GM20000 (cell line): ENCODE measurements at places on chromosomes 7 and 10.

GRCh38 chr7:129855234-129855673 lies 97.5 kb downstream of the UBE2H start:
- DNase-seq, result no peak

- DNase-seq, result no peak
Measured at GRCh38 chr10:122521011-122521410, 39.5 kb upstream of the DMBT1 start.

DNA sequence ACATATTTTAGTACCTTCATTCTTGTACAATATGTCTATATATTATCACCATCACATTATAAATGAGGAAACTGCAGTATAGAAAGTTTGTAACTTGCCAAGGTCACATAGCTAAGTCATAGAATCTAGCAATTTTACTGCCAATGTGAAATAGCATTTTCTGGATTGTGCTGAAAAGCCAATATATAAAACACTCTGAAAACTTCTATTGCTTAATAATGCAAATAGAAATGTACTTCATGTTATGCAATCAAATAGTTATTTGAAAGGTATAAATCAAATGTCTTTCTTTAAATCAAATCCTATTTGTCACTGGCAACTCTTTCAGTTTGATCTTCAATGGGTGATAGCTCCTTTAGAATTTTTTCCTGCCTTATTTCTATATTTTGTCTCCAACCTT lies 129.5 kb downstream of the TMEM26 start:
- no peak for DNase-seq

- no peak for DNase-seq
Measured at GRCh38 chr7:16063221-16063620, 358.1 kb downstream of the CRPPA start.

- no peak for DNase-seq
Measured at GRCh38 chr10:46171661-46172060, 115.1 kb upstream of the ANTXRL start.

- no peak for DNase-seq
Measured at GRCh38 chr10:34715511-34716187, 99.4 kb downstream of the PARD3 start.
